Neural progenitor cell (in vitro differentiated cells): ENCODE measurements at places on chromosomes 6 and 20.
A peak's percentile ranks its signal among the peaks of the same experiment; 100 is the strongest.

DNA sequence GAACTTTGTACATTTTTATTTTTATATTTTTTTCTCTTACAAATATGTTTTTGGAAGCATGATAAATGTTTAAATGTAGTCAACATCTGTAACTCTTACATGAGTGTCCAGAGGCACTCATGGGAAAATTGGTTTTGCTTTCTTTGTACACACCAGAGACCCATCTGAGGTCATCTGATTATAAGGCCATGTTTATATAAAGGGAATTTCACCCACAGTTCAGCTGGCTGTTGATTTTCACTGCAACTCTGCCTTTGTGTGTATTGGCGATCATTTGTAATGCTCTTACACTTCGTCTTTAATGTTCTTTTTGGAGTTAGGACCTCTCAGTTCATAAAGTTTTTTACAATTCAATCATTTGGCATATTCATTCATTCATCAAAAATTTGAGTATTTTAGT, 28.1 kb downstream of the RIOK1 start:
- DNase-seq = no peak

- DNase-seq = no peak
These were observed 284.2 kb downstream of the BTBD9 start for GRCh38 chr6:38355519-38355918.

DNA sequence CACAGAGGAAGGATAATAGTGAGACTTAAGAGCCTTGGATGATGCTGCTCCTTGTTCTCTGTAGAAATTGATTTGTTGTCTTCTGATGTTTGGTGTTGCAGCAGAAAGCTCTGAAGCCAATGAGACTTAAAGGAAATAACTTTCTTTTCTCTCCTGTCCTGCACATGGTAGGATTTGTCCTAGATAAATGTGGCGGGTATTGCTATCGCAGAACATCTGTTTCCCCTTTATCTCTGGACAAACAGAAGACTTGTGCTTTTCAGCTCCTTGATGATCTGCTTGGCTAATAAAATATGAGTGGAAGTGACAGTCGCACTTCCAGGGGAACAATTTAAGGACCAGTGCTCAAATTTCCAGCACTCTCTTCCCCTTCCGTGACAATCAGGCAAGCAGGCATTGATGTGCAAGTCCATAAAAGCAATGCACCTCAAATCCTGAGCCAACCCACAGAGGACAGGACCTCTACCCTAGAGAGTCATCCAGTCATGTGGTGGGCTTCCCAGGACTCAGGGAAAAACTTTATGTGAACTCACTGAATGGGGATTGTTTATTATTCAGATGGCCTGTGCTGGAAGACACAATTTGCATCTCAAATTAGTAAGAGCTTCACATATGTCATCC, 9.9 kb upstream of the NCR2 start:
- no peak for DNase-seq

GRCh38 chr6:137706083-137706750, 160.8 kb upstream of the TNFAIP3 start:
- DNase-seq = no peak

DNA sequence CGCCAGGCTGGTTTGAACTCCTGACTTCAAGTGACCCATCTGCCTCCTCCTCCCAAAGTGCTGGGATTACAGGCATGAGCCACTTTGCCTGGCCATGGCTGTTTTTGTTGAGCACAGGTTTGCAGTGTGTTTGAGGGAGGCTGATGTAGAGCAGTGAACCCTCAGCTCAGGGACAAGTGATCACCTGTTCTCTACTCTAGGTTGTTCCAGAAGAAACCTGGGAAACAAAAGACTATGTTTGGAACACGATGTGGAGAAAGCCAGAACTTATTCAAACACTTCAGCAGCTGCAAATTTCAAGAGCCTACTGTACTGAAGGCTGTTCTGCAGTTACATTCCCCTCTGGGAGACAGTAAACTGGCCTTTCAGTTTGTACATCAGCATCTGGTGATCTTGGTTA, 4.7 kb downstream of the TULP1 start:
- DNase-seq = no peak

DNA sequence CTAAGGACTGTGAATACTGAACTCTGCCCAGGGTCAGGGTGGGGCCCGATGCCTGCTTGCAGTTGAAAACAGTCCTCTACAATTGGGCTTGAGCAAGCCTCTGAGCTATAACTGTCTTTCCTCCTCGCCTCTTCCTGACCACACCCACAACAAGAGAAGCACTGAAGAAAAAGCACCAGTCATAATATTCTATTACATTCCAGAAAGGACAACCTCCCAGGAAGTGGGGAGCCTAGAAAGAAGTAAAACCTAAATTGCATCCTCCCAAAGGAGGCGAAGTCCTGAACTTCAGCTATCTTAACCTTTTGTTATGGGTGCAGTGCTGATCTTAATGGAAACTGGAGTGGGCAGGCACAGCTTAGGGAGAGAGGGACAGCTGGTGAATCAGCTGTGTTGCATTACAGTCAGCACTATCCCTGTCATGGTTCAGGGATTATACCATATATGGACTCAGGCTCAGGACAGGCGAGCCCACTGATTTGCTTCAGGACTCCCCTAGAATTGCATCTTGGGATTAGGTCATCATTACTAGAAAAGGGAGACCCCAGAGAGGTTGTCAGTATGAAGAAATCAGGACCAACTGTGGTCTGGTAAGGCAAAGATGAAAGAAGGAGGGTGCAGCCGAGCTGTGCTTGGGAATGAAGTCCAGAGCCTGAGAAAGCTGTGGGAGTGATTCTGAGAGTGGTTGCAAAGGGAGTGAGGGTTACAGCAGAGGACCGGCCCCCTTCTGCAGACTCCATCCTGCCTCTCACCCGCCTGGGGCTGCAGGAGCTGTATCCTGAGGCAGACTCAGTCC, 18.3 kb upstream of the TRAM2 start:
- peak; percentile 64 for DNase-seq

DNA sequence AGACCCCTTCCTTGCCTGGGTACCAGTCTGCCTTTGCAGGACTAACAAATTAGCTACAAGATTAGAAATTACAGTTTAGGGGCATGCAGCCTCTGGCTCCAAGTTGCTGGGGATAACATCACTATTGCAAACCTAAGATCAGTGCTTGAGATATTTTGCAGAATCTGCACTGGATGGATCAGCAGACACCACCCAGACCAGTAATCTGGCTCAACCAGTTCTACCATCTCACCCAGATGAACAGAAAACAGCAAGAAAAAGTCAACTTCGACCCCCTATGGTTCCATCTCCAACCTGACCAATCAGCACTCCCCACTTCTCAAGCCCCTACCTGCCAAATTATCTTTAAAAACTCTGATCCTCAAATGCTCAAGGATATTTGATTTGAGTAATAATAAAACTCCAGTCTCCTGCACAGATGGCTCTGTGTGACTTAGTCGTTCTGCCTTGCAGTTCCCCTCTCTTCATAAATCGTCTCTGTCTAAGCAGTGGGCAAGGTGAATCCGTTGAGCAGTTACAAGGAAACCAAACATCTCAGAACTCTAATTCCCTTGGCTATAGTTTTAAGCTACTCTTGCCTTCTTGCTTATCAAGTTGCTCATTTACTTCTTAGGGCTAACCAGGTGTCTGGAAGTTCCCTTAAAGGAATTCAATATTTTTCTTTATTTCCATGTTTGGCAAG, 16.1 kb upstream of the LMBRD1 start:
- no peak for DNase-seq

- DNase-seq = no peak
These were observed 6.0 kb upstream of the RAB44 start for GRCh38 chr6:36691612-36692011.

- DNase-seq = no peak
These were observed 11.9 kb downstream of the PYGB start for GRCh38 chr20:25259788-25260254.

DNA sequence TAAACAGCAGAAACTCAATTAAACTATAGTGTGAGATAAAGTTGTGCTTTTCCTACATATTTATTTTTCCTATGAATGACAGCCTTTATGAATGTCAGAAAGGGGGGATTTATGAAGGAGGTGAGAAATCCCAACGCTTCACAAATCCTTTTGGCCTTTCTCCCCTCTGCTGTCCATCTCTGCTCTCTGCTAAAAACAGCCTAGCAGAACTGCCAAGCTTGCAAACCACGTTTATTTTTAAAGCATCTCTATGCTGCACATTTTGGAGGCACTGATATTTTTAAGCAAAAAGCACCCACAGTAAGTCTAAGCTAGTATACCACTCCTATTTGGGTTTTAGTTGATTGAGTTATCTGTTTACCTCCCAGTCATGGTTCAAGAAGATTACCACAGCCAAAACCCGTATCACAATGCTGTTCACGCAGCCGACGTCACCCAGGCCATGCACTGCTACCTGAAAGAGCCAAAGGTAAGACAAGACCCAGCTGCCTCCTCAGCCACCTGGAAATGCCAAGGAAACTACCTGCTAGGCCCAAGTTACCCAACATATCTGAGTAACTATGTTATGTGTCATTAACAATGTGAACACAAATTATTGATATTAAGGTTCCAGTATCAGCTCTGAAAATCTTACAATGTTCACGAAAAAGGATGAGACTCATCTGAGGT, 96.3 kb downstream of the MTFR2 start:
- no peak for DNase-seq

GRCh38 chr6:12608016-12608860, 108.3 kb upstream of the PHACTR1 start:
- DNase-seq = no peak

GRCh38 chr20:36606158-36607066, 833 bp downstream of the RAB5IF start:
- DNase-seq = peak; percentile 46

- no peak for DNase-seq
These were observed 10.9 kb upstream of the NELFCD start for GRCh38 chr20:58970146-58970545.

DNA sequence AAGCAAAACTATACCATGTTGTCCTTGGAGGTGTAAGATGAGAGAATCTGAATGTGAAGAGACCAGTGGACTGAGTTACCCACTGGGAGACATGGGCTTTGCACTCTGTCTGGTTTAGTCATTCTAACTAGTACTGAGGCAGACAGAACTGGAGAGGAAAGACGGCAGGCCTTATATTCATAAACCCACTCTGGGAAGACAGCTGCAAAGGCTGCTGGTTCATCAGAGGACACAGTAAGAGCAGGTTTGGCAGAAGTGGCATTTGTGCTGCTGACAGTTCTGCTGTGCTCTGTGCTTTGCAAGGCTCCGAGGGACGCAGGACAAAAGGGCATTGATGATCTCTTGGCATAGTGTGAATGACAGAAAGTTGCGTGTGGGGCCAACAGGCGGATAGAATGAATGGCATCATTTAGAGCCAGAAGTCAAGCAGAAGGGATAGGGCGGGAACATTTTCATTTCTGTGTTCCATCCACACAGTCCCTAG, 142.3 kb upstream of the TENT5A start:
- DNase-seq = peak; percentile 40

DNA sequence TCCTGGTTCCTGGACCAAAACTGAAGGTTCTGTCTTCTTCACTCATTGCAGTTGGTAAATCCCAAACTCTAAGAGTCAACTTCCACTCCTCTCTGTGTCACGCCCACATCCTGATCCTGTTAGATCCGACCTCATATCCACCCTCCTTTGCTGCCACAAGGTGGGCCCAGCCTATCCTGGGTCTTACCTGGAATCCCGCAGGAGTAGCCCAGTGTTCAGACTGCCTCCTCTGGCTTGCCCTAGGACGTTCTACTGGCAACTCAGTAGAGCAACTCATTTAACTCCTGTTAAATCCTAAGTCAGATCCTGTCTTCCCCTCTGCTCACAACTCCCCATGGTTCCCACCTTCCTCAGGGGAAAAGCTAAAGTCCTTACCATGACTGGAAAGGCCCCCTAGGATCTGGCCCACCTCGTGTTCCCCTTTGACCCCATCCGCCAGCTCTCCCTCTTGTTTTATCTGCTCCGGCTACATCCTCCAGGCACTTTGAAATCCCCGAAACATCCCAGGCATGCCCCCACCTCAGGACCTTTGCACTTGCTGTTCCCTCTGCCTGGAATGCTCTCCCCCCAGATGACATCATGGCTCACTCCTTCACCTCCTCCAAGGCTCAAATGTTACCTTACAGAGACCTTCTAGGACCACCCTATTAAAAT, 43.9 kb downstream of the TFEB start:
- DNase-seq = no peak

- DNase-seq = no peak
These were observed 9.2 kb downstream of the PPP1R3G start for GRCh38 chr6:5094327-5094726.

- DNase-seq = no peak
These were observed 32.7 kb downstream of the CENPW start for GRCh38 chr6:126372626-126373025.

DNA sequence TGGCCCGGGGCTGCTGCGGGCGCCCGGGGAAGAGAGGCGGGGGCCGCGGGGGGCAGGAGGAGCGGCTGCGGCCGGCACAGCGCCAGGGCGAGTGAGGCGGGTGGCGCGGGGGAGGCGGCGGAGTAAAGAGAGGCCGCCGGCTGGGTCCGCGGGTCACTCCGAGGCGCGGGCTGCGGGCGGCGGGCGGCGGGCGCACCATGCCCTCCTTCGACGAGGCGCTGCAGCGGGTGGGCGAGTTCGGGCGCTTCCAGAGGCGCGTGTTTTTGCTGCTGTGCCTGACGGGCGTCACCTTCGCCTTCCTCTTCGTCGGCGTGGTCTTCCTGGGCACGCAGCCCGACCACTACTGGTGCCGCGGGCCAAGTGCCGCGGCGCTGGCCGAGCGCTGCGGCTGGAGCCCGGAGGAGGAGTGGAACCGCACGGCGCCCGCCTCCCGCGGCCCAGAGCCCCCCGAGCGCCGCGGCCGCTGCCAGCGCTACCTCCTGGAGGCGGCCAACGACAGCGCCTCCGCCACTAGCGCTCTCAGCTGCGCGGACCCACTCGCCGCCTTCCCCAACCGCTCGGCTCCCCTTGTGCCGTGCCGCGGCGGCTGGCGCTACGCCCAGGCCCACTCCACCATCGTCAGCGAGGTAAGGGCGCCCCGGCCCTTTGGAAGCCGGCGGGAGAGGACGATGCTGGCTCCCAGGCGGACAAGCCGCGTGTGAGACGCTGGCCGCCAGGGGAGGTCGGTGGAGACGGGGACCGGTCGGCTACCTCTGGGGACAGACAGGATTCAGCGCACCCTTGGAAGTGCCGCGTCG, at the start of gene SLC22A3:
Gene SLC22A3 (plus strand): TSS at position 156 of the 797 bp plus-strand sequence. CDS start 42 bp downstream, at position 198.
- peak; percentile 69 for DNase-seq

DNA sequence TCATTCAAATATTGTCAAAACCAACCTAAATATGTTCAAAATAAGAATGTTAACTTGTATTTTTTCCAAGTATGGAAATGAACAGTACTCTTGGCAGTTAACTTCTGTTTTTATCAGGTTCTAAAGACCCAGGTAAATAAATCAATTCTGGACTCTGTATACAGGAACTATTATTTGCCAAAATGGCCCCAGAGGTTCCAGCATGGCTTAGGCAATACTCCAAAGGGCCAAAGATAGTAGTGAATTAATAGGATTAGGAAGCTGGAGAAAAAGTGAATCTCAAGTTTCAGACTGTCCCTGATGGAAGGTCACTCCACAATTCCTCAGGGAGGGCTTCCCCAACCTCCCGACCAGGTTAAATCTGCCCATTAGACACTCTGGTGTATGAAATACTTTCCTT, 6.7 kb downstream of the BACH2 start:
- no peak for DNase-seq
